ENCODE measurements at places on chromosomes 13 and 19.

- DNase-seq: no peak
Observed at GRCh38 chr13:20826843-20827560, 53.2 kb upstream of the EEF1AKMT1 start.

DNA sequence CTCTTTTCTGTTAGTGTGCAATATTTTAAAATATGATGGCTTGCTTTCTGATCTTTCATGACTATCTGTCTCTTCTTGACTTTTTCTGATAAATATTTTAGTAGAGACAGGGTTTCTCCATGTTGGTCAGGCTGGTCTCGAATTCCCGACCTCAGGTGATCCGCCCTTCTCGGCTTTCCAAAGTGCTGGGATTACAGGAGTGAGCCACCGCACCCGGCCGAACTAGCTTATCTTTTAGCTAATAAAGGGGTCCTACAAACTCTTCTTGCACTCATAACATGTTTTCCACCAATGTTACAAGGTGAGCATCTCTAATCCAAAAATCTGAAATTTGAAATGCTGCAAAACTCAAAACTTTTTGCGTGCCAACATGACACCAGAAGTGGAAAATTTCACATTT is 535.2 kb upstream of the PCDH20 start:
- no peak for DNase-seq

GRCh38 chr13:94007072-94007471 is 472.4 kb downstream of the DCT start:
- DNase-seq: no peak

GRCh38 chr13:107217251-107217650 is 649.3 kb upstream of the ARGLU1 start:
- DNase-seq: no peak

DNA sequence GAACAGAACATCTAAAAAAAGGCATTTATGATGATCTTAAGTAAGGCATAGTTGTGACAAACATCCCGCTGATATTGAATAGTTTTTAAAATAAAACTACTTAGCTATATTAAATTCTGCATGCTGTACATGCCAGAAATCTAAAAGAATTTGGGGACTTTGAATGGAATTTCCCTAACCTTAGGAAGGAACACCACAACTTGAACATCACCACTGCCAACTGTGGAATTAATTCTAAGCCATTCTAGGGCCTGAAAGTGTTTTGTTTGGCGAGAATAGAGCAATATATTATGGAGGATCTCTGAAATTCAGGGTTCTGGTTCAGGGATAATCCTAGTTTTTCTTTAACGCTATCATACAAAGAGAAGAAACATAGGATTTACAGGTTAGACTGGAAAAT is 17.8 kb upstream of the LATS2 start:
- DNase-seq: no peak

- DNase-seq: no peak
Observed at GRCh38 chr13:60018536-60018935, 145.2 kb downstream of the DIAPH3 start.

DNA sequence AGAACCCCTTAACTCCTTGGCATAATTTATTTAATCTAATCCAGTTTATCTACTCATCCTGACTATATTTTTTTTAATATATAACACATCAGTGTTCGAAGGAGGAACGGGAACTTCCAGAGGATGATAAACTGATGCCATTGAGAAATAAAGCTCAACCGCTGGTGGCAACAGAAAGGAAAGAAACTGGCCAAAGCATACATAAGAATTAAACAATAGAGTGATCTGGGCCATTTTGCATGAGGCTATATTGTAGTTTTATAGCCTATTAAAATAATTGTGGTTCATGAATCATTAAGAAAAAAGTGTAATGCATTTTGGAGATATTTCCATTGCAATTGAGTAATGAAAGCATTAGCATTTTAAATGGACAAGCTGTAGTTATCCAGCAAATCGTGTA is 94.2 kb downstream of the FRY start:
- no peak for DNase-seq

- DNase-seq: no peak
Observed at GRCh38 chr13:28373810-28374209, 121.1 kb downstream of the FLT1 start.

DNA sequence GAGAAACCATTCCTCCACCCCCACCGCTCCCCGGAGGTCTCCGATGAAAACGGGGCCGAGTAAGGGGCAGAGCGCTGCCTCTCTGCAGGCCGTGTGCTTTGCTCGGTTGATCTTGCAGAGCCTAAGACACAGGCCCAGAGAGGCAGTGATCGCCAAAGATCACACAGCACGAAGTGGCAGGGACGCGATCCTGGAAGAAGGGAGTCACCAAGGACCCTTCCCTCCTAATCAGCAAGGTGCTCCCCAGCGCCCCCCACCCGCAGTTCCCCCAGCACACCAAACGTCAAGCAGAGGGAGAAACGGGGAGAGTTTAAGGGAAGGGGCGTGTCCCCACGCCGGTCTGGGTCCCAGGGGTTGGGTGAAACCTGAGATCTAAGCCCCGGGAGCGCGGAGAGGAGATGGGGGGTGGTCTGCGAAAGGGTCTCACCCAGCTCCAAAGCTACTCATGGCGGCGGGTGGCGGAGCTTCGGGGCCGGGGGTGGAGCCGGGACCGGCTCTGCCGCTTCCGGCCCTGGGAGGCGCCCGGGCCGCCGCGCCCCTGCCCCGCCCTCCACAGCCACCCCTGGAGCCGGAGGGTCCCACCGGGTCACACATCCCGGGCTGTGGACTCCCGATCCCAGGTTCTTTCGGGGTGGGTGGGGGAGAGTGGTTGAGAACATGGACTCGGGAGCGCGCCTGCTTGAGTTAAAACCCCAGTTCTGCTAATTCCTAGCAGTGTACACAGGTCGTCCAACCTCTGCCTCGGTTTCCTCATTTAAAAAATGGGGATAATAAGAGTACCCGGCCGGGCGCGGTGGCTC is at the start of gene EML2:
TSS of gene EML2 (minus strand) at position 468 of the 800 bp plus-strand sequence. CDS start at position 447, 21 bp downstream.
- DNase-seq: peak; percentile 15

- DNase-seq: no peak
Observed at GRCh38 chr13:94119360-94119936, 360.0 kb downstream of the DCT start.

- no peak for DNase-seq
Observed at GRCh38 chr13:41408746-41409145, 48.6 kb upstream of the RGCC start.

GRCh38 chr19:11401808-11402543 is 17.1 kb downstream of the RGL3 start:
- no peak for DNase-seq

- peak; percentile 63 for DNase-seq
Observed at GRCh38 chr13:72652681-72653080, 74.7 kb downstream of the MZT1 start.

GRCh38 chr19:13918726-13919411 is 12.9 kb downstream of the CC2D1A start:
- no peak for DNase-seq

DNA sequence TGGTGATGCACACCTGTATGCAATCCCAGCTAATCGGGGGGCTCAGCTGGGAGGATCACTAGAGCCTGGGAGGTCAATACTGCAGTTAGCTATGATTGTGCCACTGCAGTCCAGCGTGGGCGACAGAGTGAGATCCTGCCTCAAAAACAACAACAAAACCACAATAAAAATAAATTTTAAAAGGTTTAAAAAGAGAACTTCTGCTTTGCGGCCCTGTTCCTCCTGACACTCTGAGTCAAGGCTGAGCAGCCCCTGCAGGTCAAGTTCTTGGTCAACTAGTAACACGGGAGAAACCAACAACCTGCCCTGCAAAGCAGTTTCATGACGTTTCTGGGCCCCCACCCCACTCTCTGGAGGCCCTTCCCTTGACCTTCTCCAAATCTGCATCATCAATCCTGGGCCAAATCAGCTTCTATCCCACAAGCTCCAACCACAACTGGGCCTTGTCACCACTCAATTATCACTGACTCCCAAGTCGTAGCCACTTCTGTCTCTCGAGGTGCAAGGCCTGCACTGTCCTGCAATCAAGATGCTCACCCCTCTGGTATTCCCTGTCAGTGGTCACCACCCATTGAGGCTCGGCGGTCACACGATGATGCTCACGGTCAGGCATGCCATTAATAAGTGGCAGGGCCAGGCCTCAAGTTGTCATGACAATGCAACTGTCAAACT is 7.5 kb downstream of the ELAVL1 start:
- DNase-seq: no peak

GRCh38 chr13:109212650-109213049 is 573.7 kb downstream of the IRS2 start:
- no peak for DNase-seq

DNA sequence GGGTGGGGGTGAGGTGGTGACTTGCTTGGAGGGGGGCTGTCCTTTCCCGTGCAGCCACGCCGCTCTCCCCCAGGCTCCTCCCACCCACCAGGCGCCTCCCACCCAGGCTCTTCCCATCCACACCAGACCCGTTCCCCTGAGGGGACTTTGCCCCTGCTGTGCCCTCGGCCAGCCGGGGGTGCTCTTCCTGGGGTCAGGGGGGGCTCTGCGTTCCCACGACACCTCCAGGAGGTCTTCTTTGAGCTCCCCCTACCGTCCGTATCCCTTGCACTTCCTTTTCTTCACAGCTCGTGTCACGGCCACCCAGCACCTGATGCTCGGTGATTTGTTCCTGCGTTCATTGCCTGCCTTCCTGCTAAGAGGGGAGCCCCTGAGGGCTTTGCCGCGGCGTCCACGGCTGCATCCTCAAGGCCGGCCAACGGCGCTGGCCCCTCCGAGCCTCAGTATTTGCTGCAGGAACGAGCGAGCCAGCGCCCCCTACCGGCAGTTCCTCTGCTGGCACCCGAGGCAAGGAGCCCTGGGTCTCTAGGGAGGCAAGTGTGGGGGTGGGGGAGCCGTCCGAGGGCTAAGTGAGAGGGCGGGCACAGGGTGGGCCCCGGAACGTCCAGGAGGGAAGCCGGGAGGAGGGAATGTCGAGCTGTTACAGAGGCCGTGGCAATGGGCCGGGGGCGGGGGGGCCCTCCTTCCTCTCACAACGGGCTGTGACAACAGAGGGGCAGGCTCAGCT is 11.8 kb downstream of the LRRC4B start:
- peak; percentile 3 for DNase-seq

- DNase-seq: no peak
Observed at GRCh38 chr19:743168-743687, 7.7 kb upstream of the MISP start.

DNA sequence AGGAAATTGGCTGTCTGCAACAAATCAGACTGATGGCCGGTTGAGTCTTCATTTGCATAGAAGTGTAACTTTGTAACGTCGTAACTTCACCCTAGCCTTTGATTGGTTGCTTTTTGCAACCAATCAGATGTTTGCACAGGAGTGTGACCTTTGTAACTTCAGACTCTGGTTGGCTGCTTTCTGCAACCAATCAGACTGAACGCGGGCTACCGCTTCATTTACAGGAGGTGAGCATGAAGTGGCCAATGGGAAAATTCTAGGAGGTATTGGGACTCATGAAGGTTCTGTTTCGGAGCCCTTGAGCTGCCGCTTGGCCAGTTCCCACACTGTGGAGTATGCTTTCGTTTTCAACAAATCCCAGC is 441 bp upstream of the ZNF559 start:
- DNase-seq: peak; percentile 69

DNA sequence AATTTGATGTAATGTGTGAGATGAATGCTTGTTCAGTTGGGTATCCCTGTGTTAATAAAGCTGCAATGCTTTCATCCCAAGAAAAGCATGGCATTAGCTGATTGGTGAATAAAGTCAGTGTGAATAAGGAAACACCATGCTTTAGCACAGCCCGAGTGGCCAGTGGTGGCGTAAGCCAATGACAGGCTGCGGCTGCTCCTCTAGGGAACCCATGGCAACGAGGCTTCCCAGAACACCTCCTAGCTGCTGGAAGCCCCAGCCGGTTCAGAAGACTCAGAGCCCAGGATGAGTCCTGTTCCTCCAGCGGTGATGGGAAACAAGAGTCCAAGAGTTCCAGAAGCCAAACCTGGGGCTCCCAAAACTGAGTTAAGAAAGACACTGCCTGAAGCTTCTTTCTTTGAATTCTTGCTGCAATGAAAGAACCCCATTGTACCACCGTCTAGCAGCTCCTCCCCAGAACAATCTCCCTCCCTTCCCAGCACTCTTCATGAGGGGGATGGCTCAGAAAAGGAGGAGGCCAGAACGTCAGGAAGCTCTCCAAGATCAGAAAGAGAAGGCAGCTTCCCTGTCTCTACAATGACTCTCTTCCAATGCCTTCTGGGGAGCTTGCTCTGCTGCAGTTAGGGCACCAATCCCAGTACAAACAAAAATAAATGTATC is 58.2 kb downstream of the TSHZ3 start:
- DNase-seq: no peak

- no peak for DNase-seq
Observed at GRCh38 chr13:39032150-39032549, 5.7 kb downstream of the PROSER1 start.

GRCh38 chr13:64912141-64912540 is 2318.0 kb downstream of the PCDH9 start:
- DNase-seq: peak; percentile 70

DNA sequence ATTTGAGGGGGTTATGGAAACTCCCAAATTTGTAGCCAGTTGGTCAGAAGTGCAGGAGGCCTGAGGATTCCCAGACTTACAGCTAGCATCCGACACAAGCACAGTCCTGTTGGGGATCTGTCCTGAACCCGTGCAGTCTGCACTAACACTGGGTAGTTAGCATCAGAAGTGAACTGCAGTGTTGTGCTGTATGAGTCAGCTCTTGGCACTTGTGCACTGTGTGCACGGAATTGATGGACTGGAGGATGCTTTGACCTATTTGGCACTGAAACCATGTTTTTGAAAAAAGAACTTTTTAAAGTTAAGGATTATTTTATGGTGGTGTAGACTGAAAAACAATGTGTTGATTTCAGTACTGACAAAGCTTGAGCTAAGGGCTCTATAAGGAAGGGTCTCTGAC is 279.0 kb downstream of the NHLRC3 start:
- peak; percentile 39 for DNase-seq

- no peak for DNase-seq
Observed at GRCh38 chr19:12785431-12786031, 5.8 kb upstream of the JUNB start.

DNA sequence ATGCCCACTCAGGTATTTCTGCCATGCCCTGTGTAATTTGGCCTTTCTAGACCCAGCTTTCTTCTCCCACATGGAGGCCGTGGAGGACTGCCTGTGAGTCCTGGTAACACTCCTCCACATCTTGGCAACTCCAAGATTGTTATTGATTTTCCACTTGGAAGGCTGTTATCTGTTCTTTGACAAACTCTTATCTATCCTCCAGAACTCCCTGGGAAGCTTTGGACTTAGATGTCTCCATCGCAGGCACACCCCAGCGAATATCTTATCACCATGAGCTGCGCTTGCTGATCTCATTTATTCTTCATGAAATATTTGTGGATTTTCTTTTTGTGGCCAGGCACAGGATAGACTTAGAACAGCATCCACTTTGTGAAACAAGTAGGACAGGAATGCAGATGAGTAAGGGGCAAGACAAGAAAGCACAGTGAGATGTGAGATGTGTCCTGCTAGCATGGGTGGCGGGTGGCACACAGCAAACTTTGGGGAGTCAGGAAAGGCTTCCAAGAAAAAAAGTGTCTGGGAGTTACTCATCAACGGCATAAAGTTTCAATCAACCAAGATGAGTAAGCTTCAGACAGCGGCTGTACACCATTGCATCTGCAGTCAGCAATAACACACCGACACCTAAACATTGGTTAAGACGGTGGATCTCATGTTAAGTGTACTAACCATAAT is 84.5 kb upstream of the IRS2 start:
- peak; percentile 70 for DNase-seq

- no peak for DNase-seq
Observed at GRCh38 chr19:30999726-31000125, 349.5 kb downstream of the TSHZ3 start.

Data from bronchial epithelial cell (primary cell).